ENCODE measurements at places on chromosomes 4 and X.

DNA sequence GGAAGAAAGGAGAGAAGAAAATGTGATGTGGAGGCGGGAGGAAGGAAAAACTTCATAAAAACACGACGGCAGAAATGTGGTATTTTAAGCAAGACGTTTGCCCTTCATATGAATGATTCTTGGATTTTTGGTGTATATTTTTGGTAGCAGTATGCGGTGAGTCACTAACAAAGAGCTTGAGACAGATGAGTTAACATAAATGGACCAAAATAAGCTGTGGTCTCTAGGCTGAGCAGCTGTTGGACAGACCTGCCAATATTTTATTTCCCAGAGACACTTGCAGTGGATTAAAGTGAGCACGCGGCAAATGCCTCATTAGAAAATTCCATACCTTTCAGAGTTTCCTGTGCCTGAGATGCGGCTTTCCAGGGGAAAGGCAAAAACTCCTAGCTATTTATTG lies 43.1 kb upstream of the RPS6KA3 start:
- no peak for DNase-seq

GRCh38 chr4:142369141-142369540 lies 477.0 kb downstream of the INPP4B start:
- no peak for DNase-seq

DNA sequence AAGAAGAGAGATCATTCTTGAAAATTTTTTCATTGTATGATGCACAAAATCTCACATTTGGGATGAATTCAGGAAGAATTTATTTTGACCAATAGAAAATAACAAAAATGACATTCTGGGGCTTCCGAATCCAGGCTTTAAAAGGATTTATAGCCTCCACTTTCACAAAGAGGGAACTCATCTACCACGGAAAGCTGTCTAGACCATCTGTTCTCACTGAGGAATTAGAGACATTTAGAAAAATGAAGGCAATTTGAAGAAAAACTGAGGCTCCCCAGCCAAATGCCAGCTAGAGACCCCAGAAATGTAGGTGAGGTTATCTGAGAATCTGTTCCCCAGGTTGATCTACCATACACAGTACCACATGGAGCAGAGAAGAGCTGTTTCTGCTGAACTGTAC lies 464.3 kb downstream of the TMA16 start:
- no peak for DNase-seq

- no peak for DNase-seq
These were observed 156.1 kb downstream of the GRXCR1 start for GRCh38 chr4:43048570-43048969.

GRCh38 chr4:113616443-113616842 lies 145.1 kb downstream of the CAMK2D start:
- no peak for DNase-seq

GRCh38 chr4:4631150-4631549 lies 89.3 kb upstream of the STX18 start:
- DNase-seq = no peak

- DNase-seq = no peak
These were observed 452.9 kb upstream of the AGA start for GRCh38 chr4:177895136-177895535.

DNA sequence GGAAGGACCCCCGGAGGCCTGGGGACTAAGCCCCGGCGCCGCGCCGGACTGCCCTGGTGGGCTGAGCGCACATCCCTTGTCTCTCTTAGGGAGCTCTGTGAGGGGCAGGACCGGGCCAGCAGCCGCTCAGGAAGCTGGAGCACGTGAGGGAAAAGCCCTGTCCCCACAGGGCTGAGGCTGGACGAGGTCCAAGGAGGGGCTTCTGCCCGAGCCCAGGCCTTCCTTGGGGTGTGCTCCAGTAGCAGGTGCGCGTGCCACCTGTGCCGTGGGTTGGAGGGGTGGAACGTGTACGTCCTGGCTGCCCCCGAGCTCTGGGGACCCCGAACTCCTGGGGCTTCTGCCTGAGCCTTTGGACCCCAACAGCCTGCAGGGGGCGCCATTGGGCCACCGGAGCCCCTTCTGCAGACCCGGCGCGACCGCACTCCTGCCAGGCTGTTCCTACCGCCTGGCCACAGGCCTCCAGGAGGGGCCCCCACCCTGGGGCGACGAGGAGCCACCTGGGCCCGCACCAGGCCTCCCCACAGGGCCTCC lies 27.2 kb downstream of the TACC3 start:
- DNase-seq = peak; percentile 63

DNA sequence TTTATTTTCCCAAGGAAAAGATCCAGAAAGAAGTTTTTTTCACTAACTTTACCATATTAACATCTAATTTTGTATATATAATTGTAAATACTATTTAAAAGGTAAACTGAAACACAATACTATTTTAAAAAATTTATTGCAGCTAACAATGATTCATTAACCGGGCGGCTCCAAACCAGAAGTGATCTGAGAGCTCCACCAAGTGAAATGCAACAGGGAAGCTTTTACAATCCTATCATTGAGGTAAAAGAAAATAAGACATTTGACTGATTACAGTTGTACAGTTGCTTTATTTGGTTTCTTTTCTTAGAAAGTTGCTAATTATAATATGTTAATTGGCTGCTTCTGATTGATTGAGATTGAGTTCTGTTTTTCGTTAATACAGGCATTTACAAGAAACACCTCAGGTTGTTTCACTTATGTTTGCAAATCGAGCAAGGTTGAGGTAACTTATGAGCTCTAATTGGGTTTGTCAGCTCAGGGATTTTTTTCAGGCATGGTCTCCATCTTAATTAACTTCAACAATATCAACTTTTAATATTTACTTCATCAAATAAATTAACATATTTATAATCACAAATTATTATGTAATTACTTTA lies 220.2 kb upstream of the UGT8 start:
- no peak for DNase-seq

DNA sequence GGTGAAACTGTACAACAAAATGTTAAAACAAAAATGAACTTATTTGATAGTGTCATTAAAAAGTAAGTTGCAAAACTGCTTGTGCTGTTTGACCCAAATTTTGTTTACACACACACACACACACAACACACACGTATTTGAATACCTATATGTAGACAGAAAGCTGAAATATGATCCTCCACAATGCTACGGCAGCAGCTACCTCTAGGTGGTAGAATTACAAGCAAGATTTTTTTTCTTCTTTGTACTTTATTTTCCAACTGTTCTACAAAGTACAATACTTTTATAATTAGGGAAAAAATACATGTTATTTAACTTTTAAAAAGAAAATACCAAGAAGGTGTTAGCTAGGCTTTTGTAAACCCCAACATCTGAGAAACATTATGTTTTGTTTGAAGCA lies 1.2 kb downstream of the CYTL1 start:
- no peak for DNase-seq
